ENCODE measurements at places on chromosomes 3 and 15.
A peak's percentile ranks its signal among the peaks of the same experiment; 100 is the strongest.

DNA sequence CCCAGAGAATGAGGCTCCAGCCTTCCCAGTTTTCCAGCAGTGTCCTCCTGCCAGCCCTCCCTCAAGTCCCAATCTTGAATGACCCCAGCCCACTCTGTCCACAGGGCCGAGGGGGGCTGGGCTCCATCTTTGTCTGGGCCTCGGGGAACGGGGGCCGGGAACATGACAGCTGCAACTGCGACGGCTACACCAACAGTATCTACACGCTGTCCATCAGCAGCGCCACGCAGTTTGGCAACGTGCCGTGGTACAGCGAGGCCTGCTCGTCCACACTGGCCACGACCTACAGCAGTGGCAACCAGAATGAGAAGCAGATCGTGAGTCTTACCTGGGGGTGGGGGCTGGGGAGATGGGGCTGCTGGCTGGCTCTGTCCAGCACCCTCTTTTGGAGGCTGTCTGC lies 5.6 kb upstream of the FES start:
- DNase-seq: no peak

GRCh38 chr3:106242781-106243180 lies 374.0 kb upstream of the CBLB start:
- DNase-seq: peak; percentile 3

GRCh38 chr15:67082007-67082536 lies 16.7 kb downstream of the SMAD3 start:
- DNase-seq: no peak

DNA sequence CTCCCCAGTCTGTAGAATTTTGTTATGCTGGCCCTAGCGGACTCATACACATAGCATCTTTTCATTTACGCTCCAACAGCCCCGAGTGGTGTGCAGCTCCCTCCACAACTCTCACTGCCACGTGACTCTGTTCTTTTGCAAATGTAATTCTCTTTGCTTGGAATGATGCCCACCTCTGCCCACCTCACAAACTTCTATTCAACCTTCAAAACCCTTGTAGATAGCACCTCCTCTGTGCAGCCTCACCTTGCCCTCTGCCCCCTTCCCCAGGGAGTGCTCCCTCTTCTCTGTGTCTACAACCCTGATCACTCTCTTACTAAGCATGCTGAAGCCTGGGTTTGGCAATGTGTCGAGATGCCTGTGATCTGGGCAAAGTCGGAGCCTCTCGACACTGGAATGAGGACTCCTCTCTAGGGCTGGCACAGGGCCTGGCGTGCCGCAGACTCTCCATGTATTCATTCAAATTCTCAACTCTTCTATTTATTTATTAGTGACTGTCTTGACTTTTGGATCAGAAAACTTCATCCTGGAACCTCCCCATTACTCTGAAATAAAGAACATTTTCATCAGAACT lies 73.5 kb downstream of the MGLL start:
- no peak for DNase-seq

GRCh38 chr3:112773864-112774263 lies 72.8 kb downstream of the CD200R1L start:
- DNase-seq: no peak

DNA sequence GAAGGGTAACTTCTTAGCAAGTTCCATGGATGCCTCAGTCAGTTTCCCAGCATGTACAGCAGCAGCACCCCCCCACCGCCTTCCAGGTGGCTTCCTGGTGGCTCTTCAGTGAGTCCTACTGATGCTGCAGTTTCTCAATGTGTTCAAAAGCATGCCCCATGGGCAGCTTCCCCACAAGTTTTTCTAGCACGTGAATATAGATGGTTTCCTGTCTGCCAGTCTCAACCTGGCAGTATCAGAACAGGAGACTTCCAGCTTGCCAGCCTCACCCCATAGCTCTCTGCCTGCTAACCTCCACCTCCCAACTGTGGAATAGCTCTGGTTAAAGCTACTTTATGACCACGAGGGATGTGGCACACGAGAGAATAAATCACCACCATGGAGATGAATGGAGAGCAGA lies 188.3 kb upstream of the SLCO3A1 start:
- no peak for DNase-seq

- no peak for DNase-seq
Observed at GRCh38 chr3:194340757-194341400, 10.2 kb downstream of the CPN2 start.

GRCh38 chr15:38651328-38652038 lies 86.9 kb upstream of the RASGRP1 start:
- DNase-seq: peak; percentile 17

- no peak for DNase-seq
Observed at GRCh38 chr15:50613600-50613999, 67.1 kb upstream of the USP50 start.

DNA sequence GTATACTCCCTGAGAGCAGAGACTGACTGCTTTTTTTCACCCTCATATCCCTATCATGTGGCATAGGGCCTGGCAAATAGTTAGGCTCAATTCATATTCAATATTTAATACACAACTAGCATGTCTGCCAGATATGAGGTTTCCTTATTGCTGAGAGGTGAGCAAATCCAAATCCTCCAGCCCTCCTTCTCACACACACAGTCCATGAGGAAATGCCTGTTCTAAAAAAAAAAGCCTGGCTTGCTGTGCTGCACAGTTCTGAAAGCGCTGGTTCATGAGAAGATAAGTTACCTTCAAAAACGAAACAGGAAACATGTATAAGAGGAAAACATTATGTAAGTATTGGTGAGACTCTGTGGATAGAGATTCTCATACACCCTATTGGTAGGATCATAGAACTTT lies 15.5 kb upstream of the ACAP2 start:
- no peak for DNase-seq

DNA sequence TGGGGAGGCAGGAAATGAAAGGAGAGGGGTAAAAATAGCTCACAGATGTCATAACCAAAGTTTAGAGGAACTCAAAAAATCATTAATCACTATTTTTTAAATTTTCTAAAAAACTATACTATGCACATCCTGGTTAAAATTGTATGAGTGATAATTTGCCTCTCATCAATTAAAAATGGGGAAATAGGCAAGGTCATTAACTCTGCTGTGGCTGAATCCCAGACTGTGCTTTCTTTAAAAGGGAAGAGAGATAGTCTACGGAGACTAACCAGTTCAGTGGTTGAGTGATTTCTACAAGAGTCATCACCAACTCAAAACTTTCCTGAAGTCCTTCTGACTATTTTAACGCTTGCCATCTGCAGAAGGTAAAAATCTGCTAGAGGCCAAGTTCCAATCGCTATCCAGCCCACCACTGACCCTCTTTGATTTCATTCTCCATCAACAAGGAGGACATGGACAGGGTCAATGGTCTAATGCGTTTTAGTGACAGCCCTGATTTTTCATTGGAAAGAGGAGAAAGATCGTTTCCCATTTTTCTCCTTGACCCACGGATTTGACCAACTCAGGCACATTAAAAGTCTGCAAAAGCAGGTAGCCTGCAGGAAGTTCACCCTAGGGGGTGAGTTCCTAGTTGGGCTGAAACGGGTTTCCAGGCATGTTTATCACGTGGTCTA lies 850 bp downstream of the SUCLG2 start:
- no peak for DNase-seq

GRCh38 chr3:116749388-116749787 lies 39.8 kb downstream of the TUSC7 start:
- DNase-seq: no peak

GRCh38 chr3:197331131-197331530 lies 32.7 kb upstream of the DLG1 start:
- peak; percentile 58 for DNase-seq

DNA sequence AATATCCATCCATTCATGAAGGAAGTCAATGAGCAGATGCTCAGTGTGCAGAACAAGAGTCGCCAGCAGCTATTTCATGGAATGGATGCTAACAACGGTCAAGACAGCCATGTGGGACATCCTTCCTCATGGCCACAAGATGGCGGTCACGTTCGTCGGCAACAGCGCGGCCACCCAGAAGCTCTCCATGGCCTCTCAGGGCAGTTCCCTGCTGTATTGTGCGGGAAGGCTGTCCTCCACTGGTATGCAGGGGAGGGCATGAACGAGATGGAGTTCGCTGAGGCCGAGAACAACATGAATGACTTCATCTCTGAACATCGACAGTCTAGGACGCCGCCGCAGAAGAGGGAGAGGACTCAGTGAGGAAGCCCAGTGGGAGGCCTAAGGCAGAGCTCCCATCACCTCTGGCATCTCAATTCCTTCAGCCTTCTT lies 208.3 kb downstream of the TJP1 start:
- no peak for DNase-seq

GRCh38 chr3:192888190-192888589 lies 29.5 kb downstream of the MB21D2 start:
- no peak for DNase-seq

- no peak for DNase-seq
Observed at GRCh38 chr3:9178697-9179096, 70.7 kb downstream of the SRGAP3 start.

- no peak for DNase-seq
Observed at GRCh38 chr3:150221904-150222523, 186.1 kb upstream of the TSC22D2 start.

DNA sequence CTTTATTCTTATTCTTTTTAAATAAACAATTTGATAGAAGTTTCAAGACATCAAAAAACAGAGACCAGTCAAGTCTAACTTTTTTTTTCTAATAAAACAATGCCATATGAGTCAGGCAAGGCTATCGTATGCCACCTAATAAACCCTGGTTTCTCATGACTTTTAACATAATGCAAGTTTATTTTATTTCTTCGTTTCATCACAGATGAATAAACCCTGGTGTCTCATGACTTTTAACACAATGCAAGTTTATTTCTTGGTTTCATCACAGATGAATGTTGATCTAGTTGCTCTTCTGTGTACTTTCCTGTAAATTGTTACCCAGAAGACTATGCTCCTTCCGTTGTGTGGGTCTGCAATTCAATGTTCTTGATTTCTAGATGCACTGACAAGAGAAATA lies 905.4 kb downstream of the ROBO2 start:
- DNase-seq: no peak

GRCh38 chr3:42308651-42309050 lies 42.7 kb upstream of the CCK start:
- DNase-seq: no peak

GRCh38 chr15:51492528-51492927 lies 130.0 kb downstream of the DMXL2 start:
- no peak for DNase-seq

GRCh38 chr15:74781431-74782258 lies at the start of gene CSK:
Gene CSK, plus strand, starts transcription at chr15:74782080. Its CDS starts 16,218 bp downstream, at chr15:74798298.
- DNase-seq: peak; percentile 78

DNA sequence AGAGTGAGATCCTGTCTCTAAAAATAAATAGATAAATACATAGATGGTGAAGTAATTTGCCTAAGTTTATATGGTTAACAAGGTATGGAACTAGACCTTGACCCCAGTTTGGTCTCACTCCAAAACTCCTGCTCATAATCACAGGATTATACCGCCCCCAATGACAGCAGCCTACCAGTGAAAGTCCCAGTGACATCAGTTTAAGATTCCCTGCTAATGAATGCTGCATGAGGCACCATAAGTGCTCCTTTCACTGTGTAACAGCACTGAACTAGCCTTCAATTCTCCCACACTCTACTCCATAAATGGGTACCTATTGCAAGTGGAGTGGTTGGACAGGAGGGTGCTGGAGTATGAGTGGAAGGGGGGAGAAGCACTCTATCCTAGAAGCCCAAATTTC lies 23.7 kb upstream of the THSD4 start:
- no peak for DNase-seq

GRCh38 chr15:98978153-98978552 lies 29.4 kb downstream of the PGPEP1L start:
- DNase-seq: no peak

- DNase-seq: no peak
Observed at GRCh38 chr3:33426630-33427317, 13.4 kb downstream of the UBP1 start.

GRCh38 chr3:49997862-49998261 lies 57.9 kb downstream of the RBM6 start:
- no peak for DNase-seq

GRCh38 chr15:99895189-99895955 lies 162.1 kb upstream of the LYSMD4 start:
- DNase-seq: no peak

Measured in putamen (tissue), 1 donor.